Suprapubic skin (tissue), 4 donors: ENCODE measurements at places on chromosomes 6 and 20. TPM values are rescaled to one million over a fixed set of nuclear protein-coding genes. Genes with fewer than 3 reads are reported as not detected.

Gene CCN6
- not detected for total RNA-seq

Gene GMNN
- total RNA-seq: 89.6 TPM

Gene ZNF133
- 16.7 TPM for total RNA-seq

DNA sequence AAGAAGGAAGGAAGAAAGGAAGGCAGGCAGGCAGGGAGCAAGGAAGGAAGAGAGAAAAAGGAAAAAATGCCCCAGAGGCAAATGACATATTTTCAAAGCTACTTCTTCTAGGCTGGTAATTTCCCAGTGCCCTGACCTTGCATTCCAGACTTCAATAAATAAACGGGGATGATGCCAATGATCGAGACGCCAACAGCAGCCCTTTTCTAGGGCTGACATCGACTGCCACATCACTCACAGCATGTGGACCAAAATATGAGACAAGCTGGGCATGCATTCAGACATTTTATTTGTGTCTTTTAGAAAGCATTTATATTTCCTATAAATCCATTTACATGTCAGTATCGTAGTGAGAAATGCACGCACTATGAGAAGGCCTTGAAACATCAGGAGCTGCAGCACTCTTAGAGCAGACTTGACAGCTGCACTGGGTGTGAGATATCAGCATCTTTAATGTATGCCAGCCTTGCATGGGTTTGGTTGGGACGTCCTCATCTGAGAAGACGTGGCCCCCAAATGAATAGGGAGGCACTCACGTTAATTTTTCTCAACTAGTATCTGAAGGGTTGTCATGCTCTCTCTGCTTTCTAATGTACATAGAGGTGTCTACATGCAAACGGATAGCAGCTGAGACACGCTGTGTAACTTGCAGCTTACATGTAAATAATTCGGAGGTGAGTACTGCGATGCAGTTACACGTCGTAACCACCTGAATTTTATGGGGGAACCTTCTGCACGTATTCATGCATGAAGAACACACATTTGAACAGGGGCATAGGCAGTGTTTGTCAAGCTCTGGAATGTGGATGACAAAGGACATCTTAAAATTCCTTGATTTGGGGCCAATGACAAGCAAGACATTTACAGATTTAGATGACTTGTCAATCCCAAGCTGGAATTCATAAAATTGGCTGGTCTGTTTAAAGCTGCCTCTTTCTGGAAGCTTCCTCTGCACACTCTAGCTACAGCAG, 149.1 kb upstream of the AGPAT4 start:
- no peak overlapping the region for H3K4me3 ChIP-seq
- H3K27ac ChIP-seq: no peak overlapping the region
- H3K4me1 ChIP-seq: peaks cover 7% of the 10 kb centered on the region
- H3K36me3 ChIP-seq: no peaks in the 10 kb centered on the region
- no peak for DNase-seq
- no peaks in the 10 kb centered on the region for H3K27me3 ChIP-seq

GRCh38 chr20:23095499-23095898, 9.4 kb upstream of the CD93 start:
- no peak for DNase-seq
- peak overlapping the region; percentile 85 for H3K27ac ChIP-seq
- no peaks in the 10 kb centered on the region for H3K27me3 ChIP-seq
- peaks cover 67% of the 10 kb centered on the region for H3K4me1 ChIP-seq
- no peaks in the 10 kb centered on the region for H3K36me3 ChIP-seq

- H3K4me1 ChIP-seq: peaks cover 12% of the 10 kb centered on the region
- H3K4me3 ChIP-seq: no peak overlapping the region
- no peaks in the 10 kb centered on the region for H3K36me3 ChIP-seq
- DNase-seq: no peak
- H3K27me3 ChIP-seq: no peaks in the 10 kb centered on the region
Measured at GRCh38 chr6:107604549-107604948, 114.6 kb downstream of the SOBP start.

- no peak for DNase-seq
- no peaks in the 10 kb centered on the region for H3K36me3 ChIP-seq
- peaks cover 25% of the 10 kb centered on the region for H3K4me1 ChIP-seq
- H3K27me3 ChIP-seq: no peaks in the 10 kb centered on the region
- peak overlapping the region; percentile 28 for H3K27ac ChIP-seq
Measured at GRCh38 chr6:105991561-105992314, 94.4 kb upstream of the PRDM1 start.

DNA sequence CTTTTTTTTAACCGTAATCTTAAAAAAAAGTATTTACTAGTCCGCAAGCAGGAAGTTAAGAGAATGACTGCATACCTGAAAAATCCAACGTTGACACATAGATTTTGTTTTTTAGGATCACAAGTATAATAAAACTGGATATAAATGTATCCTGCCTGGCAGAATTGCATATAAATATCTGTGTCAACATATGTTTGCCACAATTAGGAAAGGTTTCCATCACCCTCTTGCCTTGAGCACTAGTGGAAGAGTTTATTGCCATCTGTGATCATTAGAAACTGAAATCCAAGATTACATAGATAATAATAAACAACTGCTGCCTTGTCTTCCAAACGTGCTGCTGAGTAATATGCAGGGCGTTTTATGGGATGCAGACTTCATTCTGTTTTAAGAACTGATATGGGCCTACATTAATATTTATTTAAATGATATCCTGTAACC, 27.9 kb downstream of the PLEKHG1 start:
- no peak overlapping the region for H3K4me3 ChIP-seq
- DNase-seq: no peak
- no peaks in the 10 kb centered on the region for H3K36me3 ChIP-seq
- no peaks in the 10 kb centered on the region for H3K27me3 ChIP-seq

DNA sequence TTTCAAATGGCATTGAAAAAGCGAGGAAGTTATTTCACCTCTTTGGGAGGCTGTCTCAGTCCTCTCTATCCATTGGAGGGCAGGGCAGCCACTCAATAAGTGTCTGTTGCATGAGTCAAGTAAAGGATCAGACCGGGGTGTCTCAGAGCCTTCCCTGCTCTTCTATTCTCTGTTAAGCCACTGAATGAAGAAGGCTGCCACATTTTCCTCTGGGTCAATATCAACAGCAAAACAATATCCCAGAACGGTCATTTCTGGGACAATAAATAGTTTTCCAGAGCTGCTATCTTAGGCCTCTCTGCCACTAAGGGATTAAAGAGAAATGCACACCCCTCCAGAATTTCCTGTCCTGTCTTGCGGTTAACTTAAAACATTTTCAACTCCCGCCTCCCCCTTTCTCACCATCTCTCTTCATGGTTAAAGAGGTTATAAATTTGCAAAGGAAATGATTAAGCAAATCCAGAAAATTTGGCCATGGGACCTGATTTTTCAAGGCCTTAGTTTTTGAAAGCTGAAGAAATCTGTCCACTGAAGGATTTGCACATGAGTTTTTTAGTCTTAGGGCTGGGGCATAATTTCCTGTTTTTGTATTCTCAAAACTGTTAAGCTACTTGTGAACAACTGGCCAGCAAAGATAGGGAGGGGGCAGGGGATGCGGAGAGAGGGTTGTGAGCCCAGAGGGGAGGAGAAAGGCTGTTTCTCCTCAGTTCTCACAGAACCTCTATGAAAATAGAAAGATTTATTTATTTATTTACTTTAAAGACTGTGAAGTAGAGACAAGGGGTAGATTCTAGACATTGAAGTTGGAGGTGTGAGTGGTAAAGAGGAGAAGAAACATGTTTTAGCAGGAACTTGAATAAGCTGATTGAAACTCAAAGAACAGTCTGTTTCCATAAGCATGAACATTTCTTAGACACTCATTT, 135.7 kb downstream of the BCAS1 start:
- no peak overlapping the region for H3K4me3 ChIP-seq
- H3K4me1 ChIP-seq: peaks cover 23% of the 10 kb centered on the region
- no peaks in the 10 kb centered on the region for H3K27me3 ChIP-seq
- H3K36me3 ChIP-seq: no peaks in the 10 kb centered on the region

GRCh38 chr6:24848461-24848860, 49.7 kb upstream of the ARMH2 start:
- no peak overlapping the region for H3K27ac ChIP-seq
- H3K4me3 ChIP-seq: no peak overlapping the region
- H3K4me1 ChIP-seq: peaks cover 3% of the 10 kb centered on the region
- peaks cover 13% of the 10 kb centered on the region for H3K36me3 ChIP-seq
